ENCODE measurements at places on chromosomes 6 and 20.

DNA sequence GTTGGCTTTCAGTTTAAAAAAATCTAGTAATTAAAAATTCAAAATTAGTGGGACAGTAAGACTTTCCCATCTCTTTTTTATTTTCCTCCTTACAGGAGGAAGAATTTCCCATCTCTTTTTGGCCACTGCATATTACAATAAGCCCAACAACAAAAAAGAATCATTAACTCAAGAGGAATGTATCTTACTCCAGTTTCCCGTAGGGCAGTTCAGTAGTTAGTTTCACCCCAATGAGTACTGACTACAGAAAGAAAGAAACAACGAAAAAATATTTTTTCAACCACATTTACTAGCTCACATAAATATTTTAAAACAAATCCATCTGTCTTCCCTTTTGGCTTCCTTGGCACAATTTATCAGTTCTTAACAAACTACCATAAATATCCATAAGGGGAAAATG, 14.9 kb upstream of the BLOC1S5 start:
- no peak overlapping the region for H3K4me3 ChIP-seq
- no peaks in the 10 kb centered on the region for H3K36me3 ChIP-seq
- H3K27me3 ChIP-seq = no peaks in the 10 kb centered on the region
- no peaks in the 10 kb centered on the region for H3K4me1 ChIP-seq

GRCh38 chr20:3420211-3420707, 12.8 kb upstream of the DNAAF9 start:
- peak; percentile 71 for DNase-seq
- H3K4me3 ChIP-seq = no peak overlapping the region
- no peak overlapping the region for H3K27ac ChIP-seq
- no peaks in the 10 kb centered on the region for H3K27me3 ChIP-seq
- H3K4me1 ChIP-seq = no peaks in the 10 kb centered on the region

DNA sequence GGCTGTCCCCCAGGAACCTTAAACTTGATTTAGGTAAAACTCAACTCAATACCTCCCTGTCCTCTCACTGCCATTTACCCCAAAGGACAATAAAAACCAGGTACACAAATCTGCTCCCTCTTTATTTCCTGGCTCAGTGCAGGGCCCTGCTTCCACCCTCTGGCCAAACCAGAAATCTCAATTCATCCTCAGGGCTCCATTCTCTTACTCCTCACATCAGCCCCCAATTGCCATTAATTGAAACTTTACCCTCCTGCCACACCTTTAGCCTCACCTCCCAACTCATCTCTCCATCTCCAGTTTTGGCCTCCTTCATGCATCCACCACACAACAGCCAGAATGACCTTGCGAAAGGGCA, 10.5 kb downstream of the ZBTB2 start:
- H3K27me3 ChIP-seq = no peaks in the 10 kb centered on the region
- no peak for DNase-seq
- peak overlapping the region; percentile 14 for H3K27ac ChIP-seq

GRCh38 chr20:9179867-9180266, 111.0 kb downstream of the PLCB4 start:
- no peaks in the 10 kb centered on the region for H3K27me3 ChIP-seq
- H3K4me1 ChIP-seq = no peaks in the 10 kb centered on the region
- H3K4me3 ChIP-seq = no peak overlapping the region
- H3K27ac ChIP-seq = no peak overlapping the region

- no peak overlapping the region for H3K4me3 ChIP-seq
- DNase-seq = no peak
- H3K27ac ChIP-seq = no peak overlapping the region
- peaks cover 8% of the 10 kb centered on the region for H3K27me3 ChIP-seq
- no peaks in the 10 kb centered on the region for H3K4me1 ChIP-seq
- H3K36me3 ChIP-seq = no peaks in the 10 kb centered on the region
These were observed 16.4 kb downstream of the PRSS16 start for GRCh38 chr6:27263886-27264285.

- DNase-seq = no peak
- H3K4me3 ChIP-seq = no peak overlapping the region
- no peaks in the 10 kb centered on the region for H3K4me1 ChIP-seq
- H3K27me3 ChIP-seq = no peaks in the 10 kb centered on the region
- no peaks in the 10 kb centered on the region for H3K36me3 ChIP-seq
These were observed 117.4 kb upstream of the FRMD1 start for GRCh38 chr6:168196385-168196860.

DNA sequence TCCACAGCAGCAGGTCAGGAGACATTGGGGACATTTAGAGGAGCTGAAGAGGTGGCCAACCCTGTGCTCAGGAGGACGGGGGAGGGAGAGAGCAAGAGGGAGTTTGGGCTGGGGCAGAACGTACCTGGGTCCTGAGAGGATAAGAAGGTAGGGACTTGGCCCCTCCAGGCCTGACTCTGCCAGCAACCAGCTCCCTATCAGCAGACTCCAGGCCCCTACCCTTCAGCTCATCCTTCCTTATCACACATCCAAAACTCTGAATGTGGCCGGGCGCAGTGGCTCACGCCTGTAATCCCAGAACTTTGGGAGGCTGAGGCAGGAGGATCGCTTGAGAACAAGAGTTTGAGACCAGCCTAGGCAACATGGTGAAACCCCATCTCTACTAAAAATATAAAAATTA, 5.0 kb downstream of the STMN3 start:
- H3K4me3 ChIP-seq = no peak overlapping the region
- H3K27ac ChIP-seq = no peak overlapping the region
- DNase-seq = no peak
- no peaks in the 10 kb centered on the region for H3K27me3 ChIP-seq
- H3K4me1 ChIP-seq = peaks cover 7% of the 10 kb centered on the region

- no peak overlapping the region for H3K27ac ChIP-seq
- no peaks in the 10 kb centered on the region for H3K36me3 ChIP-seq
- no peaks in the 10 kb centered on the region for H3K27me3 ChIP-seq
- H3K4me3 ChIP-seq = no peak overlapping the region
- H3K4me1 ChIP-seq = no peaks in the 10 kb centered on the region
- DNase-seq = no peak
These were observed 43.3 kb upstream of the MLN start for GRCh38 chr6:33847078-33847477.

- H3K4me1 ChIP-seq = no peaks in the 10 kb centered on the region
- no peak overlapping the region for H3K27ac ChIP-seq
- no peaks in the 10 kb centered on the region for H3K27me3 ChIP-seq
- DNase-seq = no peak
- H3K4me3 ChIP-seq = no peak overlapping the region
These were observed 127.4 kb upstream of the GRIK2 start for GRCh38 chr6:101266063-101266462.

DNA sequence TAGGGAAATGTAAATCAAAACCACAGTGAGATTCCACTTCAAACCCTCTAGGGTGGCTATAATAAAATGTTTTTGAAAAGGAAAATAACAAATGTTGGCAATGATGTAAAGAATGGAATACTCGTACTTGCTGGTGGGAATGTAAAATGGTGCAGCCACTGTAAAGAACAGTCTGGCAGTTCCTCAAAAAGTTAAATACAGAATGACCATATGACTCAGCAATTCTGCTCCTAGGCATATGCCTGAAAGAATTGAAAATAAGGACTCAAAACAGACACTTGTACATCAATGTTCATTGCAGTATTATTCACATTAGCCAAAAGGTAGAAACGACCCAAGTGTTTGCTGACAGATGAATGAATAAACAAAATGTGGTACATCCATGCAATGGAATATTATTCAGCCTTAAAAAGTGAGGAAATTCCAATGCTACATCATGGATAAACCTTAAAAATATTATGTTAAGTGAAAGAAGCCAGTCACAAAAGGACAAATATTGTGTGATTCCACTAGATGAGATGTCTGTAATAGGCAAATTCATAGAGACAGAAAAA, 10.2 kb upstream of the RNF114 start:
- no peak overlapping the region for H3K27ac ChIP-seq
- H3K4me1 ChIP-seq = no peaks in the 10 kb centered on the region
- H3K36me3 ChIP-seq = no peaks in the 10 kb centered on the region
- no peak overlapping the region for H3K4me3 ChIP-seq

- no peak for DNase-seq
- H3K36me3 ChIP-seq = no peaks in the 10 kb centered on the region
- no peak overlapping the region for H3K27ac ChIP-seq
- H3K4me1 ChIP-seq = no peaks in the 10 kb centered on the region
- no peaks in the 10 kb centered on the region for H3K27me3 ChIP-seq
These were observed 148.8 kb upstream of the EPHA7 start for GRCh38 chr6:93568169-93568568.

GRCh38 chr6:101980924-101981323, 587.4 kb downstream of the GRIK2 start:
- no peak overlapping the region for H3K4me3 ChIP-seq
- no peak for DNase-seq
- no peak overlapping the region for H3K27ac ChIP-seq
- no peaks in the 10 kb centered on the region for H3K4me1 ChIP-seq

GRCh38 chr6:151441390-151442166, 10.3 kb downstream of the RMND1 start:
- no peaks in the 10 kb centered on the region for H3K27me3 ChIP-seq
- DNase-seq = no peak
- H3K4me1 ChIP-seq = peaks cover 48% of the 10 kb centered on the region
- peak overlapping the region; percentile 71 for H3K27ac ChIP-seq
- H3K4me3 ChIP-seq = peak overlapping the region; percentile 17

DNA sequence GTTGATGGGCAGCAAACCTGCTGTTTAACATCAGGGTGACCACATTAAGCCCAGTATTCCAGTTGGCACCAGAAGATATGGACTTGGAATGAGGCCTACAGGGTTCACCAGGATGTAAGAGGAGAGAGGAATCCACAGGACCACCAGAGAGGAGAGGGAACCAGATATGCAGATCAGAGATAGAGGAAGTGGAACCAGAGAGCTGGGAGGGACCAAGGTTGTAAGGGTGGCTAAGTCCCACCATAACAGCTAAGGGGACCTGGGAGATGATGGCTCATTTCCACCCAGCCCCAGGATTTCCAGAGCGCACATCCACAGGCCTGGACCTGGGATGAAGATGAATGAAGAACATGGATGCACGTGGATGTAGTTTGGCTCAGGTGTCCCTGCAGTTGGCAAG, 11.1 kb downstream of the BTN2A1 start:
- no peak overlapping the region for H3K4me3 ChIP-seq
- no peak for DNase-seq
- no peaks in the 10 kb centered on the region for H3K27me3 ChIP-seq
- H3K4me1 ChIP-seq = no peaks in the 10 kb centered on the region
- no peak overlapping the region for H3K27ac ChIP-seq

GRCh38 chr20:56359212-56360132, 698 bp downstream of the FAM210B start:
- peaks cover 13% of the 10 kb centered on the region for H3K4me1 ChIP-seq
- peak overlapping the region; percentile 86 for H3K27ac ChIP-seq
- H3K36me3 ChIP-seq = no peaks in the 10 kb centered on the region

DNA sequence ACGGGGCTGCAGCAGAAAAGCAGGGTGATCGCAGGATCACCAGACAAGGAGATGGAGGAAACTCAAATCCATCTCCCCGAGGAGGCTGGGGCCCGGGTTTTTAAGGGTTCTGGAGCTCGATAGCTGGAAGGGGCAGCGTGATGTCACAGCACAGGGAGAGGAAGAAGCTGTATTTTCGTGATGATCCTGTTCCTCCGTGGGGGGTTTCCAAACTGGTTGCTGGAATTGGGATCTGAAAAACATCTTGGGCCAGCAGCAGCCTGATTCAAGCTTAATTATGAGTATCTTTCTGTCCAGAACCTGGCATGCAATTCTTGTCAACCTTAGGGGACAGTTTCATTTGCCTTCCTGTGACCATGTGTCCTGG, 4.1 kb downstream of the CST7 start:
- H3K36me3 ChIP-seq = peaks cover 8% of the 10 kb centered on the region
- H3K27ac ChIP-seq = no peak overlapping the region
- H3K4me1 ChIP-seq = no peaks in the 10 kb centered on the region
- no peak overlapping the region for H3K4me3 ChIP-seq

DNA sequence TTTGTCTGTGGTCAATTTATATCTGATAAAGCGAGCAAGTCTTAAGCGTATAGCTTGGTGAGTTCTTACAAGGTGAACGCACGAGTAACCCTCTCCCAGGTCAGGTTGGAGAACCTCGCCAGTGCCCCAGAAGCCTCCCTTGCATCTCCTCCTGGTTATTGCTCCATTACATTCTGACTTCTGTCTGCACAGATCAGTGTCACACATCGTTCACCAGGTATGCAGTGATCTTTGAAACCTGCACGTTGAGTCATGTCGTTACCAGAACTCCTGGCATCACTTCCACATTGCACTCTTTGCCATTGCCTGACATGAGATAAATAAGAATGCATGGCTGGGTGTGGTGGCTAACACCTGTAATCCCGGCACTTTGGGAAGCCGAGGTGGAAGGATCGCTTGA, 44.2 kb downstream of the AKAP12 start:
- H3K27ac ChIP-seq = no peak overlapping the region
- H3K36me3 ChIP-seq = no peaks in the 10 kb centered on the region
- H3K4me3 ChIP-seq = no peak overlapping the region
- no peaks in the 10 kb centered on the region for H3K4me1 ChIP-seq

- no peak overlapping the region for H3K27ac ChIP-seq
- H3K4me1 ChIP-seq = no peaks in the 10 kb centered on the region
- DNase-seq = no peak
- no peak overlapping the region for H3K4me3 ChIP-seq
These were observed 14.4 kb upstream of the HLA-DQA1 start for GRCh38 chr6:32622545-32623401.

- H3K36me3 ChIP-seq = no peaks in the 10 kb centered on the region
- no peak overlapping the region for H3K27ac ChIP-seq
- H3K4me1 ChIP-seq = no peaks in the 10 kb centered on the region
These were observed 1.4 kb upstream of the BPIFB1 start for GRCh38 chr20:33281550-33282146.

- H3K4me1 ChIP-seq = no peaks in the 10 kb centered on the region
- H3K4me3 ChIP-seq = no peak overlapping the region
- H3K27ac ChIP-seq = no peak overlapping the region
- no peaks in the 10 kb centered on the region for H3K27me3 ChIP-seq
These were observed 89.1 kb downstream of the MYLK4 start for GRCh38 chr6:2661651-2662050.

GRCh38 chr6:23511817-23512216, 614.2 kb upstream of the NRSN1 start:
- no peak overlapping the region for H3K4me3 ChIP-seq
- H3K36me3 ChIP-seq = no peaks in the 10 kb centered on the region
- DNase-seq = no peak
- H3K4me1 ChIP-seq = no peaks in the 10 kb centered on the region
